ENCODE measurements at places on chromosomes 7 and 10. TPM values are rescaled to one million over a fixed set of nuclear protein-coding genes. Genes with fewer than 3 reads are reported as not detected.

The TCAF2 gene
- 1.4 TPM for total RNA-seq

The FAM25G gene
- total RNA-seq = 2.9 TPM

The ATG9B gene
- under 0.01 TPM for total RNA-seq

The LAMB4 gene
- 1.0 TPM for total RNA-seq

The TFEC gene
- 0.17 TPM for total RNA-seq

The TAS2R41 gene
- total RNA-seq = not detected

The SPDYE6 gene
- not detected for total RNA-seq

The FZD8 gene
- 21.2 TPM for total RNA-seq

The LOXL4 gene
- not detected for total RNA-seq
